ENCODE measurements at places on chromosomes 2 and 18.

GRCh38 chr2:53422979-53423378 lies 344.6 kb upstream of the CHAC2 start:
- no peak for DNase-seq

- DNase-seq, result no peak
Measured at GRCh38 chr2:74593826-74594772, 39.6 kb downstream of the DOK1 start.

- DNase-seq, result peak; percentile 92
Measured at GRCh38 chr18:55321265-55322177, 266.5 kb downstream of the TCF4 start.

GRCh38 chr18:43405097-43405496 lies 127.8 kb upstream of the SYT4 start:
- no peak for DNase-seq

DNA sequence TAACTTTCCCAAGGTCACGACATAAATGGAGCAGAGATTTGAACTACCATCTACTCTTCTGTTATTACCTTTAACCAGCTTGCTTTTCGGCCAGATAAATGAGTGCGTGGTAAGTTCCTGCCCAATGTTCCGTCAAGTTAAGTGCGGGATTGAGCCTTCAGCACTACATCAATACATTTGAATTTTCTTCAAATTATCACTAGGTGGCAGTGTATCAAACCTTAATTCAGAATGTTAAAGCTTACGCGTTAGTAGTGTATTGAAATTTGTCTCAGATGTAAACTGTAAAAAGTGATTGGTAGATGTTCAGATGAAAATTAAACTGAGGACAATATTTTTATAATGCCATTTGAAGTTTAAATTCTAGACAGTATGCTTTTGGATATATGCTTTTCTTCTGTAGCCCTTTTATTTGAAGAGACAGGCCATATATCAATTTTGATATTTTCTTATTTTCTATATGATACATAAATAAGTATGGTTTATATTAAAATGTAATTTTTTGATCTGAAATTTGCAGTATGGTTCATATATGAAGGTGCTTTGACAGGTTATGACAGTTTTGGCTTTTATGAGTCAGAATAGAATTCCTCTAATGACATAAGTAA lies 681.3 kb downstream of the ADCYAP1 start:
- peak; percentile 16 for DNase-seq

- no peak for DNase-seq
Measured at GRCh38 chr2:85446296-85447221, 28.0 kb downstream of the SH2D6 start.

GRCh38 chr2:10785260-10785659 lies 27.3 kb downstream of the PDIA6 start:
- no peak for DNase-seq

DNA sequence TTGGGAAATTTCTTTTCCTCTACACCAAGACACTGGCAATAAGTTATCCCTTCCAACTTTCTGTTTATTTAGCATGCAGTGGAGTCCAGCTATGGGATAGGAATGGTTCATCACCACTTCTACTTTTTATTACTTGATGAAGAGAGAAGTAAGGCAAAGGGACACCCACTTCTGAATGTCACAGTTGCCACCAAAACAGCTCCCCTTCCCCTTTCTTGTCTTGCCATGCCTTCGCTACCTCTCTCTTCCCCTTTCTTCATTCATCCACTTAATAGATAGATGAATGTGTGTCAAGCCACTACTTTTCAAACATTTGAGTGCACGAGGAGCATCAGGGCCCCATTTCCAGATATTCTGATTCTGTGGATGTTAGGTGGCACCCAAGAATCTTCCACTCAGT lies 59.6 kb downstream of the KCTD18 start:
- DNase-seq, result no peak

DNA sequence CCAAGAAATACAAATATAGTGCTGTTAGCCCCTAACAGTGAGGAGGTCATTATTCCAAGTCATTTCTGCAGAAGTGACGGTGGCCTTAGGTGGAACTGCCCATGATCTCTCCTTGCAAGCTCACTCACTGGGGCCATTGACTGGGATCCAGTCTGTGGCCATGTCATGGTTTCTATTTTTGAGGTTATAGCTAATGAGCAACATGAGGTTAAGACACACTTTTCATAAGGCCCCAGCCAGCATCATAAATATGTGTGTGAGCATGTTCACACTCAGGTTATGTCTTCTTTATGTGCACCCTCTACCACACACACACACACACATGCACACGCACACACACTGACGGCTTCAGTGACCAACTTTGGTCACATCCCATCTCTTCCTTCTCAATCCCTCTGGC lies 484 bp downstream of the AFF3 start:
- no peak for DNase-seq

DNA sequence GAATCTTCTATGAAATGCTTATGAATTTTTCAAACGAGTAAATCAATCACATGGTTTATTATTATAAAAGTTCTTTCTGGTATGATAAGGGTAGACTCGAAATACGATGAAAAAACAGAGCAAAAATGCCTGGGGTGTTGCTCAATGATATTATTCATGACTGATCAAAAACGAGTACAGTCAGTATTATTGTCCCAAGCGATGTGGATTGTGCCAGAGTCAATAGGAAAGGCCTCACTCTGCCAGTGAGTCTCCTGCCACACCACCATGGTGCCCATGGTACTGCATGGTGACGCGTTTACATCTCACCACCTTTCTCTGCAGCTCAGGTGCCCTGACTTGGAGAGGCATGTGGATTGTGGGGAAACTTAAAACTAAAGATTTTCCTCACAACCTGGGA lies 58.5 kb downstream of the KCTD1 start:
- DNase-seq, result no peak

DNA sequence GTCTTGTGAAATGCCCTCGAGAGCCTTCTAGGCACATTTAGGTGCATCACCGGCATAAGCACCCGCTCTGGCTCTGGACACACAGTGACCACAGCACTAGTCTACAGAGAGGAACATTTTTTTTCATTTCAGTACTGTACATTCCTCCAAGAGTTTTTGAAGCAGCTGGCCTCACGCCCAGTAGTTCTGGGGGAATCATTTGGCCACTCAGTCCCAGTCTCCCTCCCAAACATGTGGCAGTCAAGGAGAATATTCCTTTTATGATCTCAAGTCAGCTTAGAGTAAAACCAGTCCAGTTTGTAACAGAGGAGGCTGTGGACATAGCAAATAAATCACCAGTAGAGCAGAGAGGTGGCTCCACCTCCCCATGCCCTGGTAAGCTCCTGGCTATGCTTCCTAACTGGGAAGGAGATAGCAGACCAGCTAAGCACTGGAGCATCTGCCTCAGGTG lies 48.1 kb downstream of the KCNE4 start:
- no peak for DNase-seq

DNA sequence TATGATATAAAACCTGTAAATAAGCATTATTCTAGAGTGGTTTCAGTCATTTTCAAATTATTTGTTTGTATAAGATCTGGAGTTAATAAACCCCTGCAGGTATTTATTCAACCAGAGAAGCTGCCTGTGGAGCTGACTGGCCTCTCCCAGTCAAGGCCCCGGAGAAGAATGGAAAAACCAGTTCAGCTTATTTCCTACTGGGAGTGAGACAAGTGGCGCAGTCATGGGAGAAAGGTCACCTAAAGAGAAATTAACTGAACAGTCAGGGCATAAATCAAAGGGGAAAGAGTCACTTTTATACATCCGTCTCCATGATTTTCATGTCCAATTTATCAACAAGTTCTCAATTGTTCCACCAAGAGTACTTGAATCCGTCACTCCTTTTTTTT lies 240.9 kb downstream of the RNF152 start:
- no peak for DNase-seq

DNA sequence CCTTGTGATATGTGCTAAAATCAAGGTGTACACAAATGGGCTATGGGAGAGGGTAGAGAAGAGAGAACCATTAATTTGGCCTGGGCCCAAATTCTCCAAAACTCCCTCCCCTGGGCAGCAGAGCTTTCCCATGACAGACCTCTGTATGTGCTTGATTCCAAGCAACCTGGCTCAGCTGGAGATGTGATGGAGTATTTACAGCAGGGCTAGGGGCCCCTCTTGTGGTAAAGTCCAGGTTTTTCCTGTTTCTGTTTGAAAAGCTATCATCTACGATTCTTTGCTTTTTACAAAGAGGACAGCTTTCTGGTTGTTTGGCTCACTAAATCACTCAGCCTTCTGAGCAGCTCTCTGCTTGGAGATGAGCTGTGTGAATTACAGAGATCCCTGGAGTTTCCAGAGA lies 40.3 kb downstream of the KCNS3 start:
- no peak for DNase-seq

- no peak for DNase-seq
Measured at GRCh38 chr2:191250400-191250799, 5.2 kb downstream of the MYO1B start.

DNA sequence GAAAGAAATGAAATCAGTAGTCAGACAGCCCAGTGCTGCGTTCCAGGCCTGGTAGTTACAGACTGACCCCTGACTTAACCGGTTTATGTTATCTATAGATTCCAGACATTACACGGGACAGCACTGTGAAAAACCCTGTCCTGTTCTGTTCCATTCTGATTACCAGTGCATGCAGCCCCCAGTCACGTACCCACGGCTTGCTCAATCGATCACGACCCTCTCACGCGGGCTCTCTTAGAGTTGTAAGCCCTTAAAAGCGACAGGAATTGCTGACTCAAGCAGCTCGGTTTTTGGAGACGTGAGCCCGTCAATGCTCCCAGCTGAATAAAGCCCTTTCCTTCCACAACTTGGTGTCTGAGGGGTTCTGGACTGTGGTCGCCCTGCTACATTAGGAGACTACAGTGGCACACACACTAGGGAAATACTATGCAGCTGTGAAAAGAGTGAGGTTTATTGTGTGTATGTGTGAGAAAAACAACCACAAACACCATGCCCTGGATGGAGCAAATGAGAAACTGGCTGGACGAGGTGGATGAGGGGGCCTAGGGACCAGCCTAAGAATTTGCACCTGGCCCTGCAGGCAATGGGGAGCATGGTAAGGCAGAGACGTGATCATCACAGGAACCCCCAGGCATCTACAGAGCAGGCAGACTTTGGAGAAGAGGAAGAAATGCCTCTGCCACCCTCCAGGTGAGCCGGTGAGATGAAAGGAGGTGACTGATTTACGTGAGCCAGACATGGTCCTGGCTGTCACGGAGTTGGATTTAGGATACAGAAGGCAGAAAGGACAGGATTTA lies 49.1 kb upstream of the SEMA4C start:
- no peak for DNase-seq

GRCh38 chr2:232286001-232286868 lies 92.3 kb upstream of the ALPP start:
- no peak for DNase-seq

DNA sequence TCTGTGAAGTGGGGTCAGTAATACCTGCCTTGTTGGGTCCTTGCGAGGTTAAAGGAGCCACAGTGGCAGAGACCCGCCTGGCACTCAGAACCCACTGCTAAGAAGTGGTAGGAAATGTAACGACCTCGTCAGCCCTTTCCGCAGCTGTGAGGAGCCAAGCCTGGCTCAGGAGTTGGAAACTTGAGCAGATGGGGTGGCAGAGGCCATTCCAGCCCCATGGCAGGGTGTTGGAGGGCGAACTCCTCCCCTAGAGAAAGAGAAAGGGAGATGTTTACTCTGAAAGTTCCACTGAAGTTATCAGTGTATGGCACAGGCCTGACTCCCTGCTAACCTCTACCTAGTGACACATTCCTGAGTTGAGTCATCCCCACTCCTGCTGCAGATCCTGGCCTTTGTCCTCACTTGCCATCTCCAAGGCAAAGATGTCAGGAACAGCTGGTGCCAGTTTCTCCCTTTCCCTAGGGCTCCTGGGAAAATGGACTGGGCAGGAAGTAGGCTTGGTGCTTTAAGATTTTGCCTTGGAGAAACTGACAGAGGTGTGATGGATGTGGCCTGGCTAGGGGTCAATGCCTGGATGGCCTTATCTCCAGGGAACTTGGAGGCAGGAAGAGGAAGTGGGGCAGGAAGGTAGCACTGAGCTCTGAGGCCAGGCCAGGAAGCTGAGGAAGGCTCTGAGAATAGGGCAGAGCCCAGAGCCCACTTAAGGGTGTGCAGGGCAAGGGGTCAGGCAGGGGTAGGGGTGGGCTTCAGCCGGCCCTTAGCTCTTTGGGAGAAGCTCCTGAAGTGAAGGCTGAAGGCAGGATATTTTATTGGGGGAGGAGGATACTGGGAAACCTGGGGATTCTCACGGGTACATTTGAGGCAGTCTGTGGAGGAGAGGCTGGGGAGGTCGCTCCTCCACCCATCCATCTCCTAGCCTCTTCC lies 888 bp downstream of the VAMP5 start:
- DNase-seq, result no peak

DNA sequence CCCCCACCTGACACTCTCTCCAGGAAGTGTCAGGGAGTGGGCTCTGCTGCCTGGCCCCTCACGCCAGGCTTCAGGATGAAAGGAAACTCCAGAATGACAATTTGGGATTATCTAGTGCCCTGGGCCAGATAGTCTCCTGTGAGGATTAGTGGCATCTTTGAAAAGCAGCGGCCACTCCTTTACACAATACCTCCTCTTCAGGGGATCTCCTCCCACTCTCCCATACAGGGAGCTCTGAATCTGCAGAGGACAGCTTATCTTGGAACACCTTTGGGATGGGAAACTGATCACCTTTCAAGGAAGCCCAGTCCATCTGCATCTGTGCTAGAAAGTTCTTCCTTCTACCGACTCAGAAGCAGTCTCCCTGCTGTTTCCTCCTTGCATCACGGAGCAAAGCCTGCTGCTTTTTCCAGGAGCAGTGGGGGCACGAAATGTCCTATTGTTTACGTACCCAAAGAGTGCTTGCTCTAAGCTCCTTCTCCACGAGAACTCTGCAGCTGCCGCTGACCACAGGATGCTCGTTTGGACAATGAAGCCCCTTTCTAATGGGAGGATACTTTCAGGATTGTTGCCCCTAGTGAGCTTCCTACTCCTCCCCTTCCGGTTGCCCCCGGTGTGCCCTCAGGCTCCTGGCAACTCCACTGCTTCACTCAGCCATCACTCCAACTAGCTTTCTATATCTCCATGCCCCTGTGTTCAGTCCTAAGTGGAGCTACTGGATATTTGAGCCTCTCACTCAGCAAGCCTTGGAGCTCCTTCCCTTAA lies 31.5 kb downstream of the SIX3 start:
- DNase-seq, result peak; percentile 21

GRCh38 chr2:69694894-69695849 lies 46.8 kb upstream of the ANXA4 start:
- DNase-seq, result no peak

GRCh38 chr2:16653083-16653375 lies 12.6 kb downstream of the CYRIA start:
- DNase-seq, result no peak

- no peak for DNase-seq
Measured at GRCh38 chr18:63590373-63590772, 3.2 kb downstream of the SERPINB13 start.

DNA sequence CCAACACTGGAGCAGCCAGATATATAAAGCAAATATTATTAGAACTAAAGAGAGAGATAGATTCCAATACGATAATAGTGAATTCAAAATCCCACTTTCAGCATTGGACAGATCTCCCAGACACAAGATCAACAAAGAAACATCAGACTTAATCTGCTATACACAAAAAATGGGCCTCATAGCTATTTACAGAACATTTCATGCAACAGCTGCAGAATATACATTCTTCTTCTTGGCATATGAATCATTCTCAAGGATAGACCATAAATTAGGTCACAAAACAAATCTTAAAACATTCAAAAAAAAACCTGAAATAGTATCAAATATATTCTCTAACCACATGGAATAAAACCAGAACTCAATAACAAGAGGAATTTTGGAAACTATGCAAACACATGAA lies 23.8 kb upstream of the BAZ2B start:
- no peak for DNase-seq

All from NCI-H1092 (cell line).